OCI-M1 (cell line): ENCODE measurements at places on chromosomes 7 and 10.

- DNase-seq, result peak; percentile 68
These were observed 842.5 kb downstream of the REEP3 start for GRCh38 chr10:64363687-64364086.

- no peak for DNase-seq
These were observed 56.9 kb upstream of the PPP2R2D start for GRCh38 chr10:131843881-131844284.

DNA sequence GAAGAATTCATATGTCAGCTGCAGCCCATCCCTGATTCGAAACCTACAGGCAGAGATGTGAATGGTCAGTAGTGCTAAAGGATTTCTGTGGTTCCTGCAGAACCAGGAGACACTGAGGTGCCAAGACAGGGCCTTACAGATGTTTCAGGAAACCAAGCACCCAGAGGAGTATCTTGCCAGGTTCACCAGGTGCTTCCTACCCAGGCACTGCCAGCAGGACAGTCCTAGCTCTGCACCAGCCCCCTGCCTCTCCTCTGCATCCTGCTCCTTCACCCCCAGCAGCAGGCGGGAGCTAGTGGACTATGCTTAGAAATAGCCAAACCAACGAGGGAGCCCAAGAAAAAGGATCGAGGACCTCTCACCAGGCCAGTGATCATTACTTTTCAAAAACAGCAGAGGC lies 4.2 kb upstream of the IKZF1 start:
- DNase-seq, result peak; percentile 8

- peak; percentile 34 for DNase-seq
These were observed 46.4 kb upstream of the ZNF138 start for GRCh38 chr7:64747802-64748201.

DNA sequence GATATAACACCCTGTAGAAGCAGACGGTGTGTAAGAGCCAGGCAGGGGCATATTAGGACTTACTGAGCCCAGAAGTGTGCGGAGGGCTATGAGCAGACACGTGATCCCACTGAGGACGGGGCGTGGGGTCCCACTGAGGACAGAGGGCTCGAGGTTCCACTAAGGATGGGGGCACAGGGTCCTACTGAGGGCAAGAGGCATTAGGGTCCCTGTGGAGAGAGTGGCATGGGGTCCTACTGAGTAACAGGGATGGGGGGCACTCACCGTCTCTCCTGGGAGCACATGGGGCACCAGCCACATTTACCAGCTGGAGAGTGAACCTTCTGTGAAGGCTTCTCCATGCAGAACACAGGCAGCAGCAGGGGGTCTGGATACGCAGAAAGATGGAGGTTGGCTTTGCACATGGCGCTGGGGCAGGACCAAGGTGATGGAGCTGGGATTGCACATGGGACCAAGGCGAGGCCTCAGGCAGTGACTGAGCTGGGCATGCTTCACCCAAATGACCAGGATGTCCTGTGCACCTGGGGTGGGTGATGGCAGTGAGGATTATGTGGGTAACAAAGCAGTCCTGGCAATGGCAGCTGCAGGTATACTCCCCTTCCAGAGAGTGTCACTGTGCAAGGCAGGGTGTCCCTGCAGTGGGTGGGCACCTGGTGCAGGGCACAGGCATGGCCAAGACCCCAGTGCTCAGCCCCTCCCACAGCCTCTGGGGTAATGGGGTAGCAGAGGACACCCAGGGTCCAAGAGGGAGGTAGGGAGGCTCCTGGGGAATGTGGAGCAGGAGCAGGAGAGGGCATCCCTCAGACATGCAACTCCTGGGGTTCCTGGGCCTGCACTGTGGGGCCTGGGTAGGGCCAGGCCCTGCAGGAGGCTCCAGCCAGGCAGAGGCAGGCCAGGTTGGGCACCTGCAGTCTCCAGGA lies 278.1 kb downstream of the TCERG1L start:
- DNase-seq, result no peak

DNA sequence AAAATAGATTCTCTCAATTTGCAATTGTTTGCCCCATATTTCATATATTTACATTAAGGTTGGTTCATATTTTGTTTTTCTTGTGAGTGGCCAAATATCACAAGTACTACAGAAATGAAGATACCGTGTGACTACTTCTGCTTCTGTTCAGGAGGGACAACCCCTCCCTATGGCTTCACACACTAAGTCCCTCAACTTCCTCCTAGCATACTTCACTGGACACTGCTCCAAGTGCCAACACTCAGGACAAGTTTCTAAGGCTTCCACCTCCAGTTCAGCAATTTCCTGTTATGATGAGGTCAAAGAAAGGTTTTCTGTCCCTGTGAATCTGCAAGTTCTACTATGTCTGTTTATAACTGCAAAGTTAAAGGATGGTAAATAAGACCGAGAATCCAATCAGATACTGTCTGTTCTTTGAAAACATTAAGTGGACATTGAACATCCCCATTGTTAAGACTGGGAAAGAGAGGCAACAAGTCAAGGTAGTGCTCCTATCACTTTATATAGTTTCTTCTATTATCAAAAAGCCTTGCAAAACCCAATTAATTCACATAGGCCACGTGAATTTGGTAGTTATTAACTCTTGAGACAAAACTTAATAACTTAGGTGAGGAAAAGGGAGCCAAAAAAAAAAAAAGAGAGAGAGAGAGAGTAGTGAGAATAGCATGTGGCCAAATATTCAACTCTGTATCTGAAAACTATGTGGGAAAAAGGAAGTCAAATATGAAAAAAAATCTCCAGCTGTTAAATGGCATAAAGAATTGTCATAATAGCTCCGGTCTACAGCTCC lies 81.3 kb upstream of the DKK1 start:
- DNase-seq, result peak; percentile 78

GRCh38 chr7:124155432-124156022 lies 122.7 kb upstream of the TMEM229A start:
- peak; percentile 64 for DNase-seq

- no peak for DNase-seq
These were observed 269.8 kb downstream of the FZD1 start for GRCh38 chr7:91533996-91534395.

- DNase-seq, result no peak
These were observed 61.6 kb upstream of the WDR11 start for GRCh38 chr10:120789303-120790203.

GRCh38 chr10:131494451-131494850 lies 182.9 kb upstream of the TCERG1L start:
- DNase-seq, result no peak

- peak; percentile 94 for DNase-seq
These were observed 340.3 kb upstream of the PRKCQ start for GRCh38 chr10:6920072-6921019.

DNA sequence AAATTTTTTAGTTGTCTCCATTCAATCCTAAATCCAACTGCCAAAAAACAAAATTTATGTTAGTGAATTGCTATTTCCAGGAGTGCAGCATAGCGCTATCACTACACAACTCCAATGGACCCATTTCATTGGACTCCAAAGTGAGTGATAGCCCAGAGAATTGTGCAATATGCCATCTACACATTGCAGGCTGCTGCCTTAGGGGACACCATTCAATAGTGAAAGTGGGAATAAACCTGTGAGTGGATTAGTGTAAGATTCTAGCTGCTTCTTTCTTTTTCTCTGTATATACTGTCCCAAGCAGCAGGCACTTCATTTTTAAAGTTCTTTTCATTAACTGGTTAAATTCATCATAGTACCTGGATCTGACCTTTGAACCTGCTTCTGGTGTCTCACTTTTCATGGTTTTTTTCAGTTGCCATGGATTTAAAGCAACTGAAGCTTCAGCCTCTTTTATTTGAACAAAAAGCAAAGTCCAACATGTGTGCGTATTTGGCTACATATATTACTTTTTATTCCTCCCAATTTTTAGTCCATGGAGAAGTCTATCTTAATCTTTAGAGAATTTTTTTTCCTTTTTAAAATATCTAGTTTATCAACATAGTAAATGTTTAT lies 97.3 kb downstream of the DGKB start:
- peak; percentile 58 for DNase-seq

DNA sequence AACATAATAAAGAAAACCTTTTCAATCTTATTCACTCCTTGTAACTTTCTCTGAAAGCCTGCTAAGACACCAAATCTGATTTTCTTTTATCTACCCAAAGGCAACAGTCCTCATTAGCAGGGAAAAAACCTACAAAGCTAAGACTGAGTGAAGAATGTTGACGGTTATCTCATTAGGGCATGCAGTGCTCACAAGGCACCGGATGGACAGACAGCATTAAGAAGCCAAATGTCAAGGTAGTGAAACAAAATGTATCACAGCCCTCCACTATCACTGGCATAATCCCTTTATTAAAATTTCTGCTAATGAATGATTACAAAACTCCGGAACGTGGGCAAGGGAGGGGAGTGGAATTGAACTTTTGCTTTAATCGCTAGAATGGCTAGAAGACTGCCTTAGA lies 442.8 kb downstream of the NEBL start:
- no peak for DNase-seq

- DNase-seq, result no peak
These were observed 135.1 kb downstream of the ZMIZ1 start for GRCh38 chr10:79203833-79204232.

- peak; percentile 51 for DNase-seq
These were observed 21.6 kb downstream of the C1GALT1 start for GRCh38 chr7:7203813-7204575.

GRCh38 chr7:87144173-87144657 lies 8.0 kb upstream of the DMTF1 start:
- peak; percentile 57 for DNase-seq

- DNase-seq, result no peak
These were observed 21.3 kb upstream of the ZMIZ2 start for GRCh38 chr7:44727158-44727936.

GRCh38 chr10:122981066-122981464 lies 864 bp downstream of the PSTK start:
- DNase-seq, result peak; percentile 77

- DNase-seq, result no peak
These were observed 38.9 kb upstream of the CPXM2 start for GRCh38 chr10:123930340-123931001.

- no peak for DNase-seq
These were observed 170.5 kb upstream of the NPSR1 start for GRCh38 chr7:34487391-34488115.

- no peak for DNase-seq
These were observed 7.1 kb downstream of the INHBA start for GRCh38 chr7:41695661-41696322.

- DNase-seq, result peak; percentile 19
These were observed 171.8 kb downstream of the SEMA3A start for GRCh38 chr7:84022684-84023308.

DNA sequence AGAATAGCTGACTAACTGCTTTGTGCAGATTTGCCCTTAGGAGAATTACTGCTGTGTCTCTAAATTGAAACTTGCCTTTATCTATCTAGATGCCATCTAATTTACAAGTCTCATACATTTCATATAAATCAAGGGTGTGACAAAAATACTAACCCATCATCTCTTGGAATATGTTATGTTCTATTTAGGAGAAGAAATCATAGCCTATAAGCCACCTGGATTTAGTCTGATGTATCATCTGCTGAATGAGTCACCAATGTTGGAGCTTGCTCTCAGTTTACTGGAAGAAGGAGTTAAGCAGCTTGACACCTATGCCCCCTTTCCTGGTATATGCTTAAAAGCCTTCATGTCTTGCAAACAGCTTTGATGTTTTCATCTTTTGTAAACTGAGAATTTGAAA lies 43.5 kb downstream of the NUP205 start:
- no peak for DNase-seq

- DNase-seq, result no peak
These were observed 6.2 kb upstream of the TLX1 start for GRCh38 chr10:101124933-101125332.

- DNase-seq, result no peak
These were observed 17.3 kb downstream of the KLLN start for GRCh38 chr10:87846023-87846422.

GRCh38 chr7:4796453-4796852 lies 21.0 kb downstream of the AP5Z1 start:
- DNase-seq, result no peak

GRCh38 chr7:126286317-126286716 lies 966.4 kb downstream of the GRM8 start:
- peak; percentile 69 for DNase-seq
